ENCODE measurements at places on chromosomes 3 and 15. TPM values are rescaled to one million over a fixed set of nuclear protein-coding genes. Genes with fewer than 3 reads are reported as not detected.
A peak's percentile ranks its signal among the peaks of the same experiment; 100 is the strongest.

DNA sequence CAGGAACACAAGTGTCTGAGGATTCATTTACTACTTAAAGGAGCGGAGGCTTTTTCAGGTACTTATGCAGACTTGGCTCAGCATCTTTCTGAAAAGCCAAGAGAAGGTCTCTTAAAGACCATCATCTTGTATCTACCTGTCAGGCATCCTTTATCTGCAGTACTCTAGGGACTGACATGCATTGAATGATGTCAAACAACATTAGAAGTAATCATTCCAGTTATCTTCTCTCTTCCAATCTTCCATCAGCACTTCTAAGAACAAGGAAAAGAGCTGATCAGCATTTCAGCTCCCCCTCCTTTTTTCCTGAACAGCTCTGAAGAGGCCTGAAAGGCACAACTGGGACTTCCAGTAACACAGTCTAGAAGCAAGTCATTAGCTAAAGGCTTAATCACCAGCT, 214.8 kb downstream of the KCNH8 start:
- no peak overlapping the region for H3K4me3 ChIP-seq
- no peaks in the 10 kb centered on the region for H3K4me1 ChIP-seq
- no peak for DNase-seq
- no peaks in the 10 kb centered on the region for H3K36me3 ChIP-seq

GRCh38 chr3:194935061-194935460, 249.4 kb downstream of the FAM43A start:
- H3K36me3 ChIP-seq = peaks cover 2% of the 10 kb centered on the region
- H3K4me1 ChIP-seq = no peaks in the 10 kb centered on the region
- no peak overlapping the region for H3K27ac ChIP-seq
- peaks cover 26% of the 10 kb centered on the region for H3K27me3 ChIP-seq

DNA sequence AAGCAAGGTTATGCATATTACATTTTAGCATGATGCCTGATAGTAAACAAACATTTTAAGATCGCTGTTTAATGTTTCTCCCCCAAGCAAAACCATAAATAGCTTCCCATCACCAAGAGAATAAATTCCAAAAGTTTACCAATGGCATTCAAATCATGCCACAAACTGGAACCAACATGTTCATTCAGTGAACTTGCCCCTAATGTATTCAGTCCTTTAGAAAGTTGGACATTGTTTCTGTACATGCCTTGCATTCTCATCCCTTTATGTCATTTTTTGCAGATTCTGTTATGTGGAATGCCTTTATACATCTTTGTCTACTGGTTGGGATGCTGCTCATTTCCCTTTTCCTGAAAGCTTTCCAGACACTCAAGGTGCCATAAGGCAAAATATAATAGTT, 105.5 kb downstream of the PYDC2 start:
- no peak overlapping the region for H3K27ac ChIP-seq
- H3K27me3 ChIP-seq = no peaks in the 10 kb centered on the region
- no peak overlapping the region for H3K4me3 ChIP-seq
- DNase-seq = no peak
- no peaks in the 10 kb centered on the region for H3K4me1 ChIP-seq
- no peaks in the 10 kb centered on the region for H3K36me3 ChIP-seq

The FEZF2 gene
- not detected for total RNA-seq

- peak overlapping the region; percentile 93 for H3K4me3 ChIP-seq
- no peak for DNase-seq
- no peak overlapping the region for H3K27ac ChIP-seq
Measured at GRCh38 chr15:78055919-78056713, 21.4 kb downstream of the TBC1D2B start.

DNA sequence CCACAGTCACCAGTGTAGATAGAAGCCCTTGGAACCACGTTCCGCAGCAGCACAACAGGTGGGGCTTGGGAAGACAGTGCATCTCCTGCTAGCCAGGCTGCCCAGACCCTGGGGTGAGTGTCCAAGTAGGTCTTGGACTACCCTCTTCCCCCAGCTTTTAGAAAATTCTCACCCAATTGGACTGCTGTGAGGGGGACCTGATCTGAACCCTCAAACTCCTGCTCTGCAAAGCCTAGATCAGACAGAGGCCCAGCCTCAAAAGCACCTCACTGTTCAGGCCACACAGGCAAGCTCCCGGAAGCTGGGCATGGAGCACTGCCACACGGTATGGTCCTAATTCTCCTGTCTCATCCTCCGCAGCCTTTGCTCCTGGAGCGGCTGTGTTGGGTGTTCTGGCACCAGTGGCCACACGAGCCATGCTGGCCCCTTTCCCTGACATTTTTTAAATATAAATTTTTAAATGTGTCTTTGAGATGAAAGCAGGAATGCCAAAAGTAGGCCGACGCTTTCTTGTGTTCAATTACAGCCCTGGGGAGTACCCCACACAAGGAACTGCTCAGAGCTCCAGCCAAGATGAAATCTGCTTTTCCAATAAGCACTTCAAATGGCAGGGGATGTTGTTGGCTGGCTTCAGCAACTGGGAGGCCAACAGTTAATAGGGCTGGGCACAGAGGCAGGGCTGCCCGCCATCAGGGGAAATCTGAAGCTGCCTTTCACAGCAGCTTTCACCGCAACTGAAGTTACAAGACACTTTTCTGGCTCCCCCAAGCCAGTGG, 40.9 kb downstream of the CPN2 start:
- H3K27ac ChIP-seq = no peak overlapping the region
- H3K36me3 ChIP-seq = no peaks in the 10 kb centered on the region
- peaks cover 36% of the 10 kb centered on the region for H3K4me1 ChIP-seq
- H3K4me3 ChIP-seq = no peak overlapping the region
- no peak for DNase-seq

DNA sequence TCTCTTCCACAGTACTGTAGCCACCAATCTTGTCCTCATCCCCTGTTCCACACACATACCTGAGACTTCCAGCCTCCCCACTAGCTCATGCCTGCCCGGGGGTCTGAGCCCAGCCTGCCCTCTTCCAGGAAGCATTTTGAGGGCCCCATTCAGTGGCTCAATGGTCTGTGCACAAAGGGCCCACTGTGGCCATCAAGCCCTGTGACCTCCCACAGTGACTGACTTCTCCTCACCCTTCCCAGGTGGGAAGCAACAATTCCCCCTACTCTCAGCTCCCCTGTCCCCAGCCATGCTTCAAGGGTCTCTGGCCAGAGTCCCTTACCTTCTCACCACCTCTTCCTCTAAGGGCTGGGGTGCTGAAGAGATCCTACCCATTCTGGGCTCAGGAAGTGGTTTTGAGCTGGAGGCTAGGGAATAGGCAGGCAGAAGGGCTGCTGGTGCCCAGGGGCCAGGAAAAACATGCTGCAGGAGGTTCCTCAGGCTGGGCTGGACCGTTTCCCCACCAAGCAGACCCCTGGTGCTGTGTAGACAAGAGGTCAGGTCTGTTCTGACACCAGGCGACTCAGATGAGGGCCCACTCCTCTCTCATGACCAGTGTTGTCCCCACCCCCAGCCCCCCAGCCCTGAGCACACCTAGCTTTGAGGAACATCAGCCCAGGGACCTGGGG, 3.0 kb upstream of the KLF15 start:
- H3K4me3 ChIP-seq = no peak overlapping the region
- H3K36me3 ChIP-seq = peaks cover 9% of the 10 kb centered on the region
- no peak for DNase-seq
- peaks cover 14% of the 10 kb centered on the region for H3K4me1 ChIP-seq

DNA sequence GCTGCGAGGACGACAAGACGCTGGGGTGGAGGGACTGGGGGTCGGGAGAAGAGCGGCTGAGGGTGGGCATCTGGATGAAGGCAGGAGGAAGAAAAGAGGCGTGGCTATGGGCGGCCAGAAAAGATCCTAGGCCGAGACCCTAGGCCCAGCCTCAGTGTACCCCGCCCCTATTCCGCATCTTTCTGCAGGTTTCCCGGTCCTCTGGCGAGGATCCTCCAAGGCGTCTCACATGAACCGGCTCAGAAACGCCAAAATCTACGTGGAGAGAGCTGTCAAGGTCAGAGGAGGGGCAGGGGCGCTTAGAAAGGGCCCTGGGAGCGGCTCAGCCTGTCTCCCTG, 340 bp downstream of the TTLL3 start:
- peak overlapping the region; percentile 94 for H3K27ac ChIP-seq
- H3K27me3 ChIP-seq = no peaks in the 10 kb centered on the region
- no peak for DNase-seq
- peaks cover 7% of the 10 kb centered on the region for H3K36me3 ChIP-seq
- H3K4me1 ChIP-seq = peaks cover 37% of the 10 kb centered on the region

GRCh38 chr15:87687523-87687870, 569.0 kb downstream of the NTRK3 start:
- H3K27ac ChIP-seq = no peak overlapping the region
- peaks cover 2% of the 10 kb centered on the region for H3K4me1 ChIP-seq
- H3K27me3 ChIP-seq = no peaks in the 10 kb centered on the region

DNA sequence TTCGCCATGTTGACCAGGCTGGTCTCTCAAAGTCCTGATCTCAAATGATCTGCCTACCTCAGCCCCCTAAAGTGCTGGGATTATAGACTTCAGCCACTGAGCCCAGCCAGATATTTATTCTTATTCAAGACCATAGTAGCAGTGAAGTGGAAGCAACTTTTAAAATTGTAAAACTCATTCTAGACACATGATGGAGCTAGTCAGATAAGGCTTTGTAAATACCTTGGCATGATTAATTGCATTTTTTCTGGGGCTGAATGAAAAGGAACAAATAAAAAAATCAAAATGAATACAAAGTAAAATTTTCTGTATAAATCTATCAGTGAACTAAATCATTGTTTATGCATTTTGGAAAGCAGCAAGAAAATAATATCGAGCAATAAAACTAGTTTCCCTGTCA, 4.1 kb upstream of the MYO1E start:
- no peak overlapping the region for H3K4me3 ChIP-seq
- H3K4me1 ChIP-seq = peaks cover 11% of the 10 kb centered on the region
- no peak for DNase-seq

- no peaks in the 10 kb centered on the region for H3K4me1 ChIP-seq
- H3K27me3 ChIP-seq = peaks cover 58% of the 10 kb centered on the region
- no peak for DNase-seq
- no peak overlapping the region for H3K4me3 ChIP-seq
- no peaks in the 10 kb centered on the region for H3K36me3 ChIP-seq
Measured at GRCh38 chr3:55477306-55478303, 9.5 kb downstream of the WNT5A start.

GRCh38 chr3:45034612-45035252, 8.6 kb downstream of the CLEC3B start:
- peaks cover 2% of the 10 kb centered on the region for H3K36me3 ChIP-seq
- peak overlapping the region; percentile 87 for H3K4me3 ChIP-seq
- peak overlapping the region; percentile 66 for H3K27ac ChIP-seq
- DNase-seq = no peak
- H3K27me3 ChIP-seq = peaks cover 42% of the 10 kb centered on the region

- peaks cover 7% of the 10 kb centered on the region for H3K36me3 ChIP-seq
- no peak overlapping the region for H3K4me3 ChIP-seq
Measured at GRCh38 chr15:42070279-42070975, 23.9 kb downstream of the PLA2G4D start.

DNA sequence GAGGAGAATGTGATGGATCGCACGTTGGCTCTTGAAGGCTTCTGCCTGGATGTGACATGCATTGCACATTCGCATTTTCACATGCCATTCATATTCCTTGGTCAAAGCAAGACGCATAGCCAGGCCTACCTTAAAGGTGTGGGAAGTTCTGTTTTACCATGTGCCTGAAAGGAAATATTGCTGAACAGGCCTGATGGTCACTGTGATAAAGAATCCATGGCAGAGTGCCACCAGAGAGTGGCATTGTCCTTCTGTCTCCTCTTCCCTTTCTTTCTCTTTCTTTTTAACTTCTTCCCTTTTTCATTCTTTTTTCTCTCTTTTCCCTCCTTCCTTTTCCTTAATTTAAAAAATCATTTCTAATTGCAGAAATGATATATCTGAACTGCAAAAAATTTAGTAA, 15.9 kb upstream of the MITF start:
- no peaks in the 10 kb centered on the region for H3K36me3 ChIP-seq
- no peak for DNase-seq
- no peaks in the 10 kb centered on the region for H3K4me1 ChIP-seq
- no peak overlapping the region for H3K27ac ChIP-seq

GRCh38 chr15:84835661-84836337, 18.6 kb downstream of the ALPK3 start:
- peaks cover 10% of the 10 kb centered on the region for H3K36me3 ChIP-seq
- H3K4me1 ChIP-seq = peaks cover 4% of the 10 kb centered on the region
- no peak overlapping the region for H3K27ac ChIP-seq
- H3K4me3 ChIP-seq = no peak overlapping the region

DNA sequence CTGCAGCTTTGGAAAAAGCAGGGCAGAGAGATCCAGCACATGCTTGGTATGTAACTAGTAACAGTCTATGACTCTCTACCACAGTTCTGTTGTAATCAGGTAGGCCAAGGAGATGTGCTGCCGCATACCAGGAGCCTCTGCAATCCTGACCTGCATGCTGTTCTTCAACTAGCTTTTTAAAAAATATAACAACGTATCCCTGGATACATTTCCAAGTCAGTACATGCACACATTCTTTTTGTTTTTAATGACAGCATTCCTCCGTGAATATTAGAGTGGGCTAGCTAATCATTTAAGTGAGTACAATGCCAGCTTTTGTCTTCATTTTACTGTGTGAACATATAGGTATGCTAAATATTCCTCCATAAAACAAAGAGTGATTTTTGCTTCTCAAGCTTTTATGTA, 437.8 kb downstream of the RBMS3 start:
- no peak overlapping the region for H3K27ac ChIP-seq
- no peaks in the 10 kb centered on the region for H3K27me3 ChIP-seq
- no peaks in the 10 kb centered on the region for H3K36me3 ChIP-seq
- H3K4me3 ChIP-seq = no peak overlapping the region

DNA sequence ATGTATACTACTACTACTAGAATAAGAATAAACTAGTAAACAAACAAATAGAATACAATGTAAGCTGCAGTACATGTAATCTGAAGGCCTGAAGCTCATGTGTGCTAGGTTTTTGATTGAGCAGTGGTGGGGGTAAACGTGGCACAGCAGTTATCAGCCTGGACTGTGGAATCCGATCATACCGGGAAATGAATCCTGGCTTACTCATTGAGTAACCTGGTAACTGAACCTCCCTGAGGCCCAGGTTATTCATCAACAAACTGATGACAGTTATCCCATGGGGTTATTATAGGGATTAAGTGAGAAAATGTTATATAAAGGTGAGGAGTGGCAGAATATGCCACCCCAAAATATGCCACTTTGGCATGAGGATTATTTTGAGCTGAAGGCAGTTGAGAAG, 339.1 kb downstream of the FHIT start:
- H3K27me3 ChIP-seq = no peaks in the 10 kb centered on the region
- no peaks in the 10 kb centered on the region for H3K4me1 ChIP-seq
- no peaks in the 10 kb centered on the region for H3K36me3 ChIP-seq
- no peak overlapping the region for H3K27ac ChIP-seq

The TM4SF18 gene
- not detected for total RNA-seq

DNA sequence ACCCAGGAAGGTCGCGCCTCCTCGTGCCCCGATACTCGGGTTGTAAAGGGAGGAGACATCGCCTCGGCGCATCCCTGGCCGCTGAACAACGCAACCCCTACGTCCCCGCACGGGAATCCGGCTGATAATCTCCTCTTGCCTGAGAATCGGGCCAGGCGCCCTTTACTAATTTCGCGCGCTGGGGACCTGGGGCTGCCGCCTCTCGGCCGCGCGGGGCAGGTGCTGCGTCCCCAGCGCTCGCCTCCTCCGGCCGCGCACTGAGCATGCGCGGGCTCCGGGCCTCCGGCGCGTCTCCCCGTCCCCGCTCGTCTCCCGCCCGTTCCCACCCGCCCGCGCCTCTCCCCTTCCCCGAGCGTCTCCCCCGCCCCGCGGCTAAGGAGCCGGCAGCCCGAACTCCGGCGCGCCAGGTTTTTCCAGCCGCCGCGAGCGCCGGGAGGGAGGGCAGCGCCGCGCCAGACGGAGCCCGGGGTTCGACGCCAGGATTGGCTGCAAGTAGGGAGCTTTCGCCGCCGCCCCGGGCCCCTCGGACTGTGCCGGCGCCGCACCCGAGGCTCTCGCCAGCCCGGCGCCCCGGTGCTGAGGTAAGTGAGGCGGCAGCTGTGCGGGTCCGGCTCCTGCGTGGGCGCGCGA, at the start of gene CNTN4:
Gene CNTN4 (plus strand): TSS at position 469 of the 630 bp plus-strand sequence.
- no peak within 1 kb of the TSS for H3K27ac ChIP-seq
- no peak for DNase-seq
- H3K4me1 ChIP-seq = peaks cover 5% of the 10 kb centered on the region
- H3K4me3 ChIP-seq = peak within 1 kb of the TSS; percentile 43

Data from T-helper 17 cell (primary cell).